Left lobe of liver (tissue), 2 donors: ENCODE measurements at places on chromosomes 2 and 18.

- no peak for DNase-seq
Observed at GRCh38 chr2:120887320-120887697, 151.6 kb downstream of the GLI2 start.

DNA sequence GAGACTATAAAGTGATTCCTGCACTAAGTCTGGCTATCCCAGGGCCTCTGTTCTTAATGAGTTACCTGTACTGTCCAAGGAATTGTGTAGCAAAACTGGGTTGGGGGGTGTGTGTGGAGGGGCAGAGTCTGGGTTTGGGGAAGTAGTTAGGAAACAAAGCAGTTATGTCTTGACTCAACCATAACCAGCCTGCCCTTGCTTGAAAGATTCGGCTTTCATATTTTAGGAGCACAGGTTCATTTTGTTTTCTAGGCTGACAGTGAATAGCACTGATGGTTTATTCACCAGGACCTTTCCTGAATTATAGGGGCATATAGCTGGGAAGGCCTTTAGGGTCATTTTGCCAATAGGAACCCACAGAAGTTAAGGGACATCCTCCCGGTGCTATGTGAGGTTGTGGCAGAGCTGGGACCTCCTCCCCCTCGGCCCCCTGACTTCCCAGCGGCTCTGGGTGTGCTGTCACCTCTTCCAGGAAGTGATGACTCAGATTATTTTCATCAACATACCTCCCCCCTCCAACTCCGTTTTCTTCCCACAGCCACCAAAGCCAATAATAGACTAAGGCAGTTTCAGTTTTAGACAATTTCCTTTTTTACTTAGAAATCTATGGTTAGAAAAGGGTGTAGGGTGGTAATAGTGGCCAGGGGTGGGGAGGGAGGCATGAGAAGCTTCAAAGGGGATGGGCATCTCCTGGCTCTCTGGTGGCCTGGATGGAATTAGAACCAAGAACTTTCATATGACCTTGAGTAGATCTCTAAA is 44.8 kb downstream of the SETBP1 start:
- DNase-seq: no peak

GRCh38 chr2:10519394-10519740 is 71.2 kb upstream of the ODC1 start:
- DNase-seq: no peak

DNA sequence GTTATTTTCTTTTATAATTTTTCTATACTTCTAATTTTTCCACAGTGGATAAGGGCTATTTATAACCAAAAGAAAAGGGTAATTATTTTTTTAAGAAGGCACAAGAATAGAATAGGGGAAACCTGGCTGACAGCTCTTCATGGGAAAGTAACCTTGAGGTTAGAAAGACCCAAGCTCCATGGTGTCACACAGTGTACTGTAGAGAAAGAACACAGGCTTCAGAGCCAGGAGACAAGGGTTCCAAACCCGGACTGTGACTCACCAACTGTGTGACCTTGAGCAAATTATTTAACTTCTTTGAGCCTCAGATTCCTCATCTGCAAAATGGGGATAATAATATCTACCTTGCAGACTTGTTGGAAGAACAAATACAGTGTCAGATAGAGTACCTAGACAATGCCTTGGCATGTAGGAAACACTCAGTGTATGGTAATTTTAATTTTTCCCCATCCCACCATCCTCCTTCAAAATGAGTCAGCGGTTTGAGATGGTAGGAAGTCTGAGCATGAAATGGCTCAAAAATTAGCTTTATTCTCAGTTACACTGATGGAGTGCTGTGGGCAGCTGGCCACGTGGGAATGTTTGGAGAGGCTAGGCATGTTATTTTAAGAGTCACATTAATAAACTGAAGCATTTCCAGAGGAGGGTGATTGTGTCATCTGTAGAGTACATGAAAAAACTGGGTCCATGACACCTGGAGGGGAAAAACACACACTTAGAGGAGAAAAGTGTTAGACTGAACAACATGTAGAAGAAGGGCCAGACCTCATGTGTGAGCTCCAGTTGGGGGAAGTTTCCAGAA is 36.7 kb downstream of the TMEM37 start:
- no peak for DNase-seq

DNA sequence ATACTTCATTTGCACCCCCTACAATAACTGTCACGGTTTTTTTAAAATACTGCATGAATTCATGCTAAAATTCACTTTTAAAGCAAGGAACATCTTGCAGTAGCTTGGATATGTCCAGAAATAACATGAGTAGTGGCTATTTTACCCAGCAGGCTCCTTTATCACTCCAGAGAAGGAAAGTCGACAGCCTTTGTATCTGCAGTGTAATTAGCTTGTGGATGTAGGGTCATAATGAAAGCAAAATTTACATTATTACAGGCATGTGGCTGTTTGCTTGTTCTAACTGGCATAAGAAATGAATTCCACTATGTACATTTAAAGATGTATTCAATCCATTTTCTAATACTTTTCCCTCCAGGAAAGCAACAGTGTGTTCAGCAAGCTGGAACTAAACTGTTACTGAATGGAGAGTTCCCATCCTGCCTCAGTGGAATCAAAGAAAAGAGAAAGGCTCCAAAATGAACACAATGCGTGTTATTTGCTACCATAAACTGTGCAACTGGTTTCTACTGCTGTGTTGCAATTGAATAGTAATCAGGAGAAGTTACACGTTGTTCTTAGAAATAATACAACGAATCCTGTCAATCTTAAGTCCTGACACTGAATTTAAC is 321.2 kb upstream of the VRK2 start:
- no peak for DNase-seq

GRCh38 chr2:234099266-234099665 is 48.8 kb downstream of the SPP2 start:
- no peak for DNase-seq

DNA sequence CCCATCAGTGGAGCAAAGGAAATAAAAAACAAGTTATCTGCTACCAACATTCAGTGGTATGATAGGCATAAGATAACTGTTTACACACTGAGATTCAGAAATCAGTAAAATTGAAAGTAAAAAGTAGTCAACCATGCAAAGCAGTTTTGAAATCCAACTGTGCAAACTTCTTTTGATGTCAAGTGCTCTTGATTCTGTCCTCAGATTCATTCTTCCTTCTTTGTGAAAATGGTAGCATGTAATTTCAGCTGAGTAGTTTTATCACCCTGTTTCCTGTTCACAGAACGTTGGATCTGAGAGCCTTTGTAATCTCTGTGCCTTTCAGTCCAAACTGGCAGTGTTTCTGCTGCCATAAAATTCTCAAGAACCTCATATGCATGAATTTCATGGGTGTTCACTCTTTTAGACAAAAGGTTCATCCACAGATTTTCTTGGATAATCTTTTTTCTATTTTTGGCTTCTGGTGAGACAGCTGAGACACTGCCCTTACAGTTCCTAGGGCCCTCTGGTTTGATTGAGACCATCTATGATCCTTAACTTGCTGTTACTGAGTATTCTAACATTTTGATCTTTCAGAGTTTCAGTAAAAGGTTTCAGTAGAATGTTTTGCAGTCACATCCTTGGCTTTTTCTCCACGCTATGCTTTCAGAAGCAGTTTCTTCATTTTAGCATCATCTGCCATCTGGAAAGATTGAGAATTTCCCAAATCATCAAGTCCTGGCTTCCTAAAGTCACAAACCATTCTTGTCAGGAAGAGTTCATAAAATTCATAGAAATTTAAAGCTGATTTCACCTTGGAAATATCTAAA is 272.3 kb upstream of the EPHA4 start:
- no peak for DNase-seq

DNA sequence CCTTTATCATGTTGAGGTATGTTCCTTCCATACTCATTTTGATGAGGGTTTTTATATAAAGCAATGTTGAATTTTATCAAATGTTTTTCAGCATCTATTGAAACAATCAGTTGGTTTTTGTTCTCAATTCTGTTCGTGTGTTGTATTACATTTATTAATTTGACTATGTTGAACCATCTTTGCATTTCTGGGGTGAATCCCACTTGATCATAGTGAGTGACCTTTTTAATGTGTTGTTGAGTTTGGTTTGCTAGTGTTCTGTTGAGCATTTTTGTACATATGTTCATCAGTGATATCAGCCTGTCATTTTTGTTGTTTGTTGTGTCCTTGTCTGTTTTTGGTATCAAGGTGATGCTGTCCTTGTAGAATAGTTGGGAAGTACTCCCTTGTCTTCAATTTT is 110.9 kb downstream of the MYO3B start:
- DNase-seq: no peak

- DNase-seq: no peak
Observed at GRCh38 chr18:25647404-25647803, 295.4 kb upstream of the ZNF521 start.

GRCh38 chr2:83109284-83109683 is 1349.8 kb downstream of the SUCLG1 start:
- DNase-seq: no peak

- no peak for DNase-seq
Observed at GRCh38 chr2:4963106-4963505, 729.1 kb upstream of the SOX11 start.

DNA sequence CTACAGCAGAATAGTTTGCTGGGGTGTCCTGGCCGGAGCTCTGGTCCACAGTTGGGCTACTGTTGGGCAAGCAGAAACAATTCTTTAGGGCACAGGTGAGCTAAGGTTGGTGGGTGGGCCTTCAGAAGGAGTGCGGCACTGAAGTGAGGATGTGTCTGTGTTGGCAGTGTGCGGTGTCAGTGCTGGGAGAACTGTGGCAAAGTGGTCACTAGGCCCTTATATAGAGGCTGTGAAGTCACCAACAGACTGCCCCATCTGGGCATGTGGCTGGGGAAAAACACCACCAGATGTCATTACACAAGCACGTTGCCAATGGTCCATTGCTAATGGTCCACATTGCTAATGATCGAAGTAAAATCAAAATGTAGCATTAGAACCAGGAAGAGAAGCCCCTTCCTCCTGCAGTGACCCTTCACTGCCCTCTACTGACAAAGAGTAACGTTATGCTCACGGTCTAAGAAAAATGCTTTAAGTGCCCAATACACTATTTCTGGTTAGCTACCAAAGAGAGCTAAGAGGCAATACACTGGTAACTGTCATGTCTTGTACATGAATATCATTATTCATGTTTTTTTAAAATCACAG is 21.3 kb downstream of the SCN1A start:
- DNase-seq: no peak

GRCh38 chr2:120219766-120220165 is 3.4 kb downstream of the TMEM185B start:
- no peak for DNase-seq

DNA sequence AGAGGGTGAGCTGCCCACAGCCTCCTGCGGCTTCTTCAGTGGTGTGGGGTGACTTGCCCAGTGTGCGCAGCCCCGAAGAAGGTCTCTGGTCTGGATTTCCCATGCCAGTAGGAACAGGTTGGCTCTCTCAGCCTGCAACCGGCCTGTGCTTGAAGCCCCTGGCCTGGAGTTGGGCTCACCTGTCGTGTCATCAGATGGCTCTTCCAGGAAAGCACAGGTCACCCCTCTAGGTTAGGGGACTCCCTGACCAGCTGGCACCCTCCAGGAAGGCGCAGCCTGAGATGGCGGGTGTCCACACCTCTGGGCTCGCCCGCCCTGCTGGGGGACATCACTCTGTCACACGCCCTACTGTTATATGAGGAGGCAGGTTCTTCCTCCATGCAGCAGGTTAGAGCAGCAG is 179.8 kb downstream of the SEPTIN10 start:
- DNase-seq: no peak

- no peak for DNase-seq
Observed at GRCh38 chr18:38470421-38470820, 904.8 kb upstream of the CELF4 start.

DNA sequence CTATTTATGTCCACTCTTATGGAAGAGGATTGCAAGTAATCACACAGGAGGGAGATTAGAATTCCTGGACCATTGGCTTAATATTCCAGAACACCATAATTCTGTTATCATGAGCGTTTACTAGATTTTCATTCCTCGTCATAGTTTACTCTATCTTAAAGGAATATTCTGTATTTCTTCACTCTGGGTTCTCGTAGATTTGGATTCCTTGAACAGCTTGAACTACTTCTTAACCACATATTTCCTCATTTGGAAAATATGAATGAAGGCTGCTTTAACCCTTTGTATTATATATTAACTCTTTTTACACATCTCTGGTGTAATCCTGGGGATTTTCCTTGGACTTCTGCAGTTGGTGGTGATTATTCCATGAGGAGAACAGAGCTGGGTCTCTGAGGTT is 46.3 kb upstream of the CCBE1 start:
- DNase-seq: no peak

- DNase-seq: no peak
Observed at GRCh38 chr2:229920011-229920641, 1.7 kb downstream of the TRIP12 start.

DNA sequence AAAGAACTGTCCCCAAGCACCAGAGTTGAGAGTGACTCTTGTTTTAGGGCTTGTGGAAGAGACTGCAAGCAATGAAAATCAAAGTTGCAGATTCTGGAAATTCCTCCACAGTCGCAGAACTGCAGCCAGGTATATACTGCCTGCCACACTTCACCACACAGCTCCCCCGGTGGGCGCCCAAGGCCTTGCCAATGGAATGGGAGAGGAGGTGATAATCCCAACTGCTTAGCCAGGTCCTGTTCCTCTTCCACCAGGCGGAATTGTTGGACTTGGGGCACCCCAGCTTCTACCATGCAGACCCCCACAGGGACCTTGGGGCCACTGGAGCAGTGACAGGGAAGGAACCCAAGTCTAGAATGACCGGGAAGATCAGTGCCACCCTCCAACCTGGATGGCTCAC is 4.8 kb upstream of the PDIA6 start:
- no peak for DNase-seq

DNA sequence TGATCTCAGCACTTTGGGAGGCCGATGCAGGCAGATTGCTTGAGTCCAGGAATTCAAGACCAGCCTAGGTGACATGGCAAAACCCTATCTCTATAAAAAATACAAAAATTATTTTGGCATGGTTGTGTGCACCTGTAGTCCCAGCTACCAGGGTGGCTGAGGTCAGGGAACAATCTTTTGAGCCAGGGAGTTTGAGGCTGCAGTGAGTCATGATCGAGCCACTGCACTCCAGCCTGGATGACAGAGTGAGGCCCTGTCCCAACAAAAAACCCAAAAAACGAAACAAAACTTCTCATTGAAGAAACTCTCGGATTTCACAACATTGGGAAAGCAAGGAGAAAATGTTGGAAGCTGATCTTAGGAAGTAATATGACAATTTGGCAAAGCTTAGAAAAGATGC is 317.3 kb upstream of the MGAT5 start:
- DNase-seq: no peak

DNA sequence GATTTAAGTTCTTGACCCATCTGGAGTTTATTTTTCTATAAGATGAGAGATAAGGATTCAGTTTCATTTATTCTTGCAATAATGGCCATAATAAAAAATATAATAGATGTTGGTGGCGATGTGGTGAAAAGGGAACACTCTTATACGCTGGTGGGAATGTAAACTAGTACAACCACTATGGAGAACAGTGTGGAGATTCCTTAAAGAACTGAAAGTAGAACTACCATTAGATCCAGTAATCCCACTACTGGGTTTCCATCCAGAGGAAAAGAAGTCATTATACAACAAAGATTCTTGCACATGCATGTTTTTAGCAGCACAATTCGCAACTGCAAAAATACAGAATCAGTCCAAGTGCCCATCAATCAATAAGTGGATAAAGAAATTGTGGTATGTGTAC is 1040.5 kb upstream of the GYPC start:
- no peak for DNase-seq
